Tibial nerve (tissue), 4 donors: ENCODE measurements at places on chromosomes 3 and 15. TPM values are rescaled to one million over a fixed set of nuclear protein-coding genes. Genes with fewer than 3 reads are reported as not detected.

DNA sequence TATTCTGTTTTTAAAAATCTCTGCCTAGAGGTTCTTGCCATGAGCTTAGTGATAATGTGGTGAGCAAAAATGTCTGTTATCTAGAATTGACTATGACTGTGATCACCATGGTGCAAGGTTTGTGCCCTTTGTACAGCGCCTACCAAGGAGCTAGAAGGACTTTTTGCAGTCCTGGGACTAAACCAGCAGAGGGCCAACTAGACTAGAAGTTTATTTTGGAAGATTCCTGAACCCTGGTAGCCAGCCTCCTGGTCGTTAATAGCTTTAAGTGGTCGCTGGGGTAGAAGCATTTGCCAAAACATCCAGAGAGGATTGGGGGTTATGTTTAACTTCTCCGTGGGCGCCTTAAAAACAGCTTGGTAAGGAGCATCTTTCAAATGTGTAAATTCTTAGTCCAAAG lies 7.8 kb downstream of the SCG5 start:
- H3K27me3 ChIP-seq: no peaks in the 10 kb centered on the region
- no peak for DNase-seq
- no peak overlapping the region for H3K27ac ChIP-seq
- H3K4me1 ChIP-seq: no peaks in the 10 kb centered on the region
- H3K36me3 ChIP-seq: no peaks in the 10 kb centered on the region
- no peak overlapping the region for H3K4me3 ChIP-seq

GRCh38 chr3:16255726-16256125 lies 9.0 kb downstream of the DPH3 start:
- no peak for DNase-seq
- no peak overlapping the region for H3K4me3 ChIP-seq
- no peaks in the 10 kb centered on the region for H3K4me1 ChIP-seq
- H3K36me3 ChIP-seq: peaks cover 33% of the 10 kb centered on the region
- no peak overlapping the region for H3K27ac ChIP-seq

DNA sequence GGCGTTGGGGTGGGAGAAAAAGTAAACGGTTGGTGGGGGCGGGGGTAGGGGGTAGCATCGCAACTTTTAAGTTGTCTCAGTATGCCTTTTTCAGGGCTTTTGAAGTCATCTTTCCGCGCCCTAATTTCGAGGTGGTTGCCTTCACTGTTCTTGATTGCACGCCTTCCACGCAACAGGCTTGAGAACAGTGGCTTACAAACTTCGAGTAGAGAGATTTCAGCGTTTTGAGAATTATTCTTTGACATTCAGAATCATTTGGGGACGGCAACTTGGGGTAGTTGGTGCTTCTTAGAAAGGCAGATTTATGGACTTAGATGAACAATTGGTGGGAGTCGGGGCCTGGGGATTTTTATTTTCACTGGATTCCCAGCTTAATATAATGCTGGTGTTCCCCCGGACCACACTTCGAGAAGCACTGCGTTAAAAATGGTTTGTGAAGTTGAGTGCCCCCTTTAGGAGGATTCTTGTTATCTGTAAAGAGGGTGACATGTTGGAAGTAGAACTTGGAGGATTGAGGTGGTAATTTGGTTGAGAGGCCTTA lies 880 bp downstream of the PPP4R2 start:
- DNase-seq: peak; percentile 42
- H3K4me1 ChIP-seq: no peaks in the 10 kb centered on the region
- H3K4me3 ChIP-seq: peak overlapping the region; percentile 95
- H3K27me3 ChIP-seq: no peaks in the 10 kb centered on the region
- H3K27ac ChIP-seq: peak overlapping the region; percentile 98

DNA sequence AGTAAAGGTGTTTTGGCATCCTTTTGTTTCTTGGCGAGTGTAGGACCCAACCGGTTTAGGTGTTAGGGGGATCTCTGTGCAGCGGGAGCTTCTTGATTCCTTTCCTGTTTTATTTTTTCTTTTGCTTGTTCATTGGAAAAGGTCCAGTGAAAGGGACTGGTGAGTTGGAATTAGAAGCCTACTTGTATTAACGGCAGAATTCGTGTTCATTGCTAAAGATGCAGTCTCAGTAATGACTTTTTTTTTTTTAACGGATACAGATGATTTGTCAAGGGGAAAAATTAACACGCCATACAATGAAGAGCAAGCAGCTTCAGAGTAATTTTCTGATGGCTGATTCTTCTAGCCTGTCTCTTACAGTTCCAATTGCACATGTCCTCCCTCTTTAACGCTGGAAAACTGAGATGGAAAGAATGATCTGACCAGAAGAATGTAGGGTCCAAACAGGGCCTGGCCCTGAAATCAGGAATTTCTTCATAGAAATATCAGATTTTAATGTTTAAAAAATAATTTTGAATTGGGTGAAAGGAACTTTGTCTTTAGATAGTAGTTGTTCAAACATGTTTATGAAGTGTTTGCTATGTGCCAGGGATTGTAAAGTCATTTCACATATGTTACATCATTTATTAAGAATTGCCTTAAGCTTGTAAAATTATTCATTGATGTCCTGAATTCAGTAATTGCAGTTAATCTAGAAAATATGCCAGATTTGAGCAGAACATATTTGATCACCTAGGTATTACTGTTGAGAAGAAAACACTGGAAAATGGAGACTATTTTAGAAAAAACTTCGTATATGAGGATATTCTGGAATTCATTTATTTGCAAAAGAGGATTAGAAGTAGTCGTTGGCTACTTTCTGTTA lies 1.4 kb downstream of the MAPK6 start:
- H3K27me3 ChIP-seq: no peaks in the 10 kb centered on the region
- peak overlapping the region; percentile 76 for H3K4me3 ChIP-seq
- no peaks in the 10 kb centered on the region for H3K36me3 ChIP-seq
- peak; percentile 25 for DNase-seq

- no peak overlapping the region for H3K4me3 ChIP-seq
- H3K4me1 ChIP-seq: no peaks in the 10 kb centered on the region
- H3K27me3 ChIP-seq: no peaks in the 10 kb centered on the region
- H3K36me3 ChIP-seq: peaks cover 57% of the 10 kb centered on the region
- DNase-seq: no peak
- no peak overlapping the region for H3K27ac ChIP-seq
Measured at GRCh38 chr3:111944372-111944771, 34.5 kb upstream of the ABHD10 start.

Gene DOCK3
- total RNA-seq: 4.0 TPM

Gene ZNF80
- total RNA-seq: not detected

Gene CIDEC
- total RNA-seq: 72.4 TPM

Gene TICRR
- not detected for total RNA-seq

Gene CCDC54
- not detected for total RNA-seq
